ENCODE measurements at places on chromosomes 12 and 14.

GRCh38 chr12:71639341-71639760, 24.3 kb downstream of the ZFC3H1 start:
- DNase-seq, result no peak

GRCh38 chr14:75141967-75142366, 15.1 kb upstream of the NEK9 start:
- no peak for DNase-seq

- peak; percentile 40 for DNase-seq
These were observed 87.7 kb upstream of the FOXN3 start for GRCh38 chr14:89504602-89505313.

- no peak for DNase-seq
These were observed 30.0 kb upstream of the RPLP0 start for GRCh38 chr12:120230974-120231315.

DNA sequence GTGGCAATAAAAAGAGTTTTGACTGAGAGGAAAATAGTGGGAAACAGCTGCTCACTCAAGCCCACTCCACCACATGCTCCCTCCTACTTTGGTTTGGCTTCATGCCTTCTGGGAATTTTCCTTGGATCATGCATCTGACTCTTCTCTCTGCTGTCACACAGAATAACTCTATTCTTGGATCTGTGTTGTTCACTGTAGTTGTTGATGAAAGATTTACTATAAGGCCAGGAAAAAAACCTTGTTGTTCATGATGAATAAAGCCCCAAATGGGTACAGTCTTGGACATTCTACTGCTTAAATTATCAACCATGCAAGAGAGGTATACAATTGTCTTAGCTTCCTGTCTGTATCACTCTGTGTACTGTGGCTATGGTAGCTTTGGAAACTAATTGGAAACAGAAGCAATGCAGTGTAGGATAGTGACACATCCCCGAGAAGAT, 70.5 kb downstream of the TMX1 start:
- DNase-seq, result no peak

DNA sequence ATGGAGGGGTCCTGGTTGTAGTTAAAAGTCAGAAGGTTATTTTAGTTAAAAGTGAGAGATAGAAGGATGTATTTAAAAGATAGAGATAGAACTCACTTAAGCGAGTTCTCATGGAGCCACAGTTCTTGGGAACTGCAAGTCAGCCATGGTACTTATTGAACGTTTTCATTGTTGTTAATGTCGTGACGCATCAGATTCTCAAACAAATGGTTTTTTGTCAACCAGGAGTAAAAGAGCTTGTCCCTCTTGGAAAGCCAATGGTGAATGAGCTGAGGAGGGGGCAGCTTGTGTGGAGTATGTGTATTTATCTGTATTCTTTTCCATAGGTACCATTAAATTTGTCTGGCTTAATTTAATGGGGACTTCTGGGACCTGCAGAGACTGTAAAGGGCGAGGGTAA, 68.6 kb downstream of the FIGNL2 start:
- no peak for DNase-seq

DNA sequence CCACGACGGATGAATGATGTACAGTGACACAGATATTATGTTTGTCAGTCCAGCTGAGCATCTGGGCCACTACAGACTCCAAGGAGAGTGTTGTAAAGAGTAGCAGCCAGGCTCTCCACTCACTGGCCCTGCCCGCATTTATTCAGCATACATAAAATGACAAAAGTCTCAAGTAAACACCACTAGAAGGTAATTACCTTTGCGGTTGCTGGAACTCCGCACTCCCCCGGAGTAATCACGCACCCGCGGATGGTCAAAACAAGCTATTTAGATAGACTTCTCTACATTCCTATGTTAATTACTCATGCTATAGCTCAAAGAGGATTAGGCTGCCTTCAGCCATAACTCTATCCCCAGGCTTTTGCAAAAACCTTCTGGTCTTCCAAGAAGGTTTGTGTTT, 18.8 kb upstream of the STRAP start:
- no peak for DNase-seq

GRCh38 chr14:90566481-90566880, 169.7 kb downstream of the CALM1 start:
- no peak for DNase-seq

- DNase-seq, result no peak
These were observed 34.2 kb upstream of the RNASE1 start for GRCh38 chr14:20836668-20837338.

- DNase-seq, result no peak
These were observed 1.2 kb downstream of the GLT8D2 start for GRCh38 chr12:104048811-104049210.

DNA sequence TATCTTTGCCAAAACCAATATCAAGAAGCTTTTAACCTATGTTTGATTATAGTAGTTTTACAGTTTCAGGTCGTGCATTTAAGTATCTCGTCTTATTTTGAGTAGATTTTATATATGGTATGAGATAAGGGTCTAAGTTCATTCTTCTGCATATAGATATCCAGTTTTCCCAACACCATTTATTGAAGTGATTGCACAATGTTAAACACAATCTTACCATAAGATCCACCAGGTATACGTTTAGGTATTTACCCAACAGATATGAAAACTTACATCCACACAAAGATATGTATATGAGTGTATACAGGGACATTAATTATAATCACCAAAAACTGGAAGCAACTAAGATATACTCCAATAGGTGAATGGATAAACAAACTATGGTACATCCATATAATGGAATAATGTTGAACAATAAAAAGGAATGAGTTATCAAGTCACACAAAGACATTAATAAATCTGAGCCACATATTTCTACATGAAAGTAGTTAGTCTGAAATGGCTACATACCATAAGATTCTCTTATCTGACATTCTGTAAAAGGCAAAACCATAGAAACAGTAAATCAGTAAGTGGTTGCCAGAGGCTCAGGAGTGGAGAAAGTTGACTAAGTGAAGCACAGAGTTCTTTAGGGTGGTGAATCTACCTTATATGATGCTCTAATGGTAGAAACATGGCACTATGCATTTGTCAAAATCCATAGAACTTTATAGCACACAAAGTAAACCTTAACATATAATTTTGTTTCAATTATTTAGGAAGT, 222.6 kb downstream of the NUAK1 start:
- DNase-seq, result no peak

DNA sequence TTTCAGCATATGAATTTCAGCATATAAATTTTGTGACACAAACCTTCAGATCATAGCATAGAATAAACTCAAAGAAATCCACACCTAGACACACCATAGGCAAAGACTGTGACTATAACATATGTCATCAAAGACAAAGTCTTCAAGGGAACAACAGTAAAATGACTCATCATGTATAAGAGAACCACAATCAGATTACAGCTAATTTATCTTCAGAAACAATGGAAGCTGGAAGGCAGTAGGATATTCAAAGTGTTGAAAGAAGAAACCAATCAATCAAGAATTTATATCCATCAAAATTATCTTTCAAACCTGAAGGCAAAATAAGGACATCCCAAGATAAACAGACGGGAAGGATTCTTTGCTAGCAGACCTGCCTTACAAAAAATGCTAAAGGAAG, 29.0 kb downstream of the DLK1 start:
- no peak for DNase-seq

GRCh38 chr12:107328442-107329133, 235.2 kb upstream of the CRY1 start:
- no peak for DNase-seq

GRCh38 chr12:103114296-103115055, 157.0 kb downstream of the ASCL1 start:
- DNase-seq, result no peak

- peak; percentile 19 for DNase-seq
These were observed 15.0 kb downstream of the MDM1 start for GRCh38 chr12:68317047-68317667.

GRCh38 chr12:65685514-65685913, 138.8 kb upstream of the HMGA2 start:
- DNase-seq, result no peak

GRCh38 chr12:71942259-71942658, 3.6 kb downstream of the TPH2 start:
- no peak for DNase-seq

- no peak for DNase-seq
These were observed 674.3 kb upstream of the MDGA2 start for GRCh38 chr14:48349689-48350088.

Data from AG09319 (cell line).